Gastrocnemius medialis (tissue), 4 donors: ENCODE measurements at places on chromosomes 13 and 19.

- no peak overlapping the region for H3K4me3 ChIP-seq
- no peaks in the 10 kb centered on the region for H3K36me3 ChIP-seq
- H3K4me1 ChIP-seq: no peaks in the 10 kb centered on the region
- no peak overlapping the region for H3K27ac ChIP-seq
These were observed 108.5 kb downstream of the SOX1 start for GRCh38 chr13:112175162-112176075.

DNA sequence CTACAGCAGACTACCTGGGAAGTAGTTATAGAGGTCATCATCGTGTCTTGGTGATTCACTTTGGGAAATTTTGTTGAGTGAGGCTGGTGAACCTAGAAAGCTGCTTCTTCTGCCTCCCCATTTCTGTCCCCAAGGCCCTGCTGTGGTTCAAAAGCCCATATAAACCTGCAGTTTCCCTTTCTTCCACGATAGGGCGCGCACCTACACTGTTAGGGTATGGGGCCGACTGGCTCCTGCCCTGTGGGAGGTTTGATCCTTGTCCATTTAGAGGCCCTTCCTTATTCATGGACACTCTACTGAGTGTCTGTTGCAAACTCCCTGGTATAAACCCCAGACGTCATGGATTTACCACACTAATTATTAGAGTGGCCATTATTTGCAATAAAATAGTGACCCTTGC is 191.8 kb downstream of the GGACT start:
- no peak overlapping the region for H3K27ac ChIP-seq
- no peaks in the 10 kb centered on the region for H3K4me1 ChIP-seq
- H3K36me3 ChIP-seq: no peaks in the 10 kb centered on the region
- H3K27me3 ChIP-seq: no peaks in the 10 kb centered on the region

DNA sequence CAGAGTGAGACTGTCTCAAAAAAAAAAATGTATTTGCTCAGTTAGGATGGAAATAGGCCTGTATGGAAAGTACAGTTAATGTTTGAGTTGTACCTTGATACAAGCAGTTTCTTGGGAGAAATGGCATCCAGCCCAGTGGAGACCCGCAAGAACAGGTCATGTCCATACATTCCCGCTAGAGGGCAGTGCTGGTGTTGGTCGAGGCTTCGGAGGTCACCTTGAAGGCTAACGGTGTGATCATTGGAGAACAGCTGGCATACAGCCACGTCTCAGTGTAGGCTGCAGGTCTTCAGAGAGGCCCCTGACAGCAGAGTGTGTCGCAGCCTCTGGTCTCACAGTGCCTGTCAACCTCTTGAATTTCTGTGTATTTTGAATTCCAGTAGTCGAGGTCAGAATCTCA is 7.5 kb downstream of the ZNF610 start:
- no peak overlapping the region for H3K27ac ChIP-seq
- H3K27me3 ChIP-seq: no peaks in the 10 kb centered on the region
- DNase-seq: no peak

- peaks cover 5% of the 10 kb centered on the region for H3K4me1 ChIP-seq
- H3K27me3 ChIP-seq: peaks cover 16% of the 10 kb centered on the region
- no peaks in the 10 kb centered on the region for H3K36me3 ChIP-seq
- DNase-seq: peak; percentile 67
- peak overlapping the region; percentile 38 for H3K4me3 ChIP-seq
- no peak overlapping the region for H3K27ac ChIP-seq
These were observed 6.6 kb upstream of the EML2 start for GRCh38 chr19:45645631-45646344.

GRCh38 chr19:8158411-8159074 is 9.2 kb upstream of the FBN3 start:
- peak; percentile 21 for DNase-seq
- H3K27me3 ChIP-seq: no peaks in the 10 kb centered on the region
- no peaks in the 10 kb centered on the region for H3K36me3 ChIP-seq
- H3K4me1 ChIP-seq: no peaks in the 10 kb centered on the region

GRCh38 chr19:58332697-58333096 is 5.9 kb downstream of the ZSCAN22 start:
- H3K36me3 ChIP-seq: no peaks in the 10 kb centered on the region
- DNase-seq: no peak
- H3K27ac ChIP-seq: no peak overlapping the region
- H3K27me3 ChIP-seq: no peaks in the 10 kb centered on the region
- H3K4me3 ChIP-seq: no peak overlapping the region
- peaks cover 13% of the 10 kb centered on the region for H3K4me1 ChIP-seq
